Fibroblast of lung (primary cell): ENCODE measurements at places on chromosomes 6 and 20. TPM values are rescaled to one million over a fixed set of nuclear protein-coding genes. Genes with fewer than 3 reads are reported as not detected.

The EYS gene
- under 0.01 TPM in 1 of 2 replicates, not detected in the other for total RNA-seq

The PLCG1 gene
- total RNA-seq, result 63.9 and 86.2 TPM in 2 replicates

The MUCL3 gene
- total RNA-seq, result not detected in 2 replicates

The SAMD5 gene
- total RNA-seq, result 3.1 and 4.0 TPM in 2 replicates

The RIN2 gene
- 41.3 and 61.4 TPM in 2 replicates for total RNA-seq

The SAMD3 gene
- 2.8 and 4.9 TPM in 2 replicates for total RNA-seq

The TRIM31 gene
- total RNA-seq, result not detected in 2 replicates

The SLC17A3 gene
- total RNA-seq, result not detected in 2 replicates

The BMP5 gene
- total RNA-seq, result 1.0 and 1.5 TPM in 2 replicates

The HLA-DRB5 gene
- total RNA-seq, result not detected in 2 replicates

The DZANK1 gene
- 0.77 and 0.83 TPM in 2 replicates for total RNA-seq

The RFX6 gene
- total RNA-seq, result not detected in 2 replicates

The ADGRF5 gene
- under 0.01 and 0.26 TPM in 2 replicates for total RNA-seq

The NOTCH4 gene
- total RNA-seq, result 0.77 and 0.99 TPM in 2 replicates

The LY6G5C gene
- 0.51 and 0.83 TPM in 2 replicates for total RNA-seq

The LPA gene
- total RNA-seq, result not detected in 2 replicates

The TGM6 gene
- total RNA-seq, result not detected in 2 replicates

The OPRM1 gene
- not detected in 2 replicates for total RNA-seq

The MMP24 gene
- total RNA-seq, result under 0.01 and 0.17 TPM in 2 replicates

The COL11A2 gene
- 0.17 and 0.26 TPM in 2 replicates for total RNA-seq

The PRR18 gene
- total RNA-seq, result not detected in 2 replicates

The MMP24OS gene
- total RNA-seq, result 24.4 and 30.1 TPM in 2 replicates

The PRKN gene
- 4.6 and 5.6 TPM in 2 replicates for total RNA-seq

The SLCO4A1 gene
- total RNA-seq, result 0.26 and 0.50 TPM in 2 replicates

The HLA-DMA gene
- total RNA-seq, result 9.8 and 12.1 TPM in 2 replicates

The ALDH8A1 gene
- 0.26 and 0.50 TPM in 2 replicates for total RNA-seq

The BCAS1 gene
- under 0.01 and 0.17 TPM in 2 replicates for total RNA-seq

The HTR1E gene
- total RNA-seq, result not detected in 2 replicates

The PRRT1 gene
- total RNA-seq, result 0.26 and 0.33 TPM in 2 replicates

The PTCHD4 gene
- 4.4 and 5.8 TPM in 2 replicates for total RNA-seq

The CLPSL1 gene
- not detected in 2 replicates for total RNA-seq

The BPI gene
- total RNA-seq, result not detected in 2 replicates

The PLCB4 gene
- 3.6 and 13.7 TPM in 2 replicates for total RNA-seq

The MAFB gene
- 3.0 and 7.7 TPM in 2 replicates for total RNA-seq

The PLCB1 gene
- 9.0 and 13.4 TPM in 2 replicates for total RNA-seq

The AVP gene
- total RNA-seq, result not detected in 2 replicates

The TPD52L1 gene
- total RNA-seq, result 41.0 and 41.1 TPM in 2 replicates

The MAK gene
- total RNA-seq, result not detected in 2 replicates

The FOXA2 gene
- not detected in 2 replicates for total RNA-seq

The ZNF165 gene
- total RNA-seq, result 0.33 and 0.51 TPM in 2 replicates

The TFAP2D gene
- total RNA-seq, result not detected in 2 replicates

The RSPH9 gene
- total RNA-seq, result 1.5 and 1.7 TPM in 2 replicates

The MDN1 gene
- total RNA-seq, result 20.3 and 23.5 TPM in 2 replicates

The MTFR2 gene
- total RNA-seq, result 0.26 and 0.83 TPM in 2 replicates

The EDN1 gene
- 0.17 and 0.26 TPM in 2 replicates for total RNA-seq

The WFDC10B gene
- not detected in 2 replicates for total RNA-seq

The OXT gene
- not detected in 2 replicates for total RNA-seq

The TGM3 gene
- under 0.01 TPM in 1 of 2 replicates, not detected in the other for total RNA-seq

The SLC26A8 gene
- not detected in 2 replicates for total RNA-seq

The DLL1 gene
- total RNA-seq, result 5.6 and 12.4 TPM in 2 replicates
